GM10248 (cell line): ENCODE measurements at places on chromosomes 5 and 9.

DNA sequence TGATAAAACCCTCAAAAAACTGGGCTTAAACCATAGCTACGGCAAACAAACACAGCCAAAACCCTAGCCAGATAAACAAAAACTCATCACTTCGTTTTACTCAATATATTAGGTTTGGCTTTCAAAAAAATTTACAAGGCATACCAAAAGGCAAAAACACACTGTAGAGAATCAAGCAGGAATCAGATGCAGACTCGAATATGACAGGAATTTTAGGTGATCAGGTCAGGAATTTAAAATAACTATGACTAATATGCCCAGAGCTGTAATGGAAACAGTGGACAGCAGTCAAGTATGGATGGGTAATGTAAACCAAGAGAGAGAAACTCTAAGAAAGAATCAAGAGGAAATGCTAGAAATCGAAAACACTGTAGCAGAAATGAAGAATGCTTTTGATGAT, 26.5 kb upstream of the DOCK2 start:
- DNase-seq = no peak

DNA sequence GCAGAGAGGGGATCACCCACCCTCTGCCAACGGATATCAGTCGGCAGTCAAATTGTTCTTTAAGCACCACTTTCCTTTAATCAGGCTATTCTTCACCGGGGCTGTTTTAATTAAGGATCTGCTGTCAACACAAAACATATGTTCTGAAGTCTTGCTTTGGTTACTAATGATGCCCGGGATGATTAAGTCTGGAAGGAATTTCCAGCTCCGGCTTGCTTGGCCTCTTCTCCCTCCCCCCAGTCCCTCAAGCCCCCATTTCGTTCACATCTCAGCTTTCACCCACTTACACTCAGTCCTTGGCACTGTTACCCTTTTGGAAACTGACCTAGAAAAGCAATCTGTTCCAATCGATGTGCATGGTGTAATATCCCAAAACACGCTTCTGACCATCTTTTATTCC, 74.7 kb downstream of the MSX2 start:
- no peak for DNase-seq

DNA sequence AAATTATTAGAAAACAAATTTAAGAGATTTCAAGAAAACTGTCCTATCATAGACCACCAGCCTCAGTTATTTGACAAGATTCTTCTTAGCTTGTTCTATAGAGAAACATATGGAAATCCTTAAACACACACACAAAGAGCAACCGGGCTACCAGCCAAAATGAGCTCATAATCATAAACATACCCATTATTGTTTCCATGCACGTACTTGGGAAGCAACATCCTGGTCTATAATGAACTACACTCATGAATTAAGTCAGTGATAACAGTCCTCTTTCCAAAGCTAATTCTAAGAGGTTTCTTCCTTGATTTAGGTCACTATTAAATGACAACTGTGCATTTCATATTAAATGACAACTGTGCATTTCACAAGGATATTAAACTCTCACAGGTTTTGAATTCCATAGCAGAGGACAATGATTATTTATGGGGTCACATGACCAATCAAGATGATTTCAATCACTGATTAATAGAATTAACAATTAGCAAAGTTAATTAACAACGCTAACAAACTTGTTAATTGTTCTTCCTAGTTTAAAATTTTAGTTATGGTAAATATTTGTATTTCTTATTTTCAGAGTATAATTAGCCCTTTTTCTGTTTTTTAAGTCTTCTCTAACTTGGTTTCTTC, 77.0 kb downstream of the OXCT1 start:
- DNase-seq = no peak

GRCh38 chr5:171226096-171226754, 82.8 kb upstream of the TLX3 start:
- no peak for DNase-seq

- no peak for DNase-seq
Observed at GRCh38 chr5:95406426-95407090, 15.4 kb downstream of the FAM81B start.

DNA sequence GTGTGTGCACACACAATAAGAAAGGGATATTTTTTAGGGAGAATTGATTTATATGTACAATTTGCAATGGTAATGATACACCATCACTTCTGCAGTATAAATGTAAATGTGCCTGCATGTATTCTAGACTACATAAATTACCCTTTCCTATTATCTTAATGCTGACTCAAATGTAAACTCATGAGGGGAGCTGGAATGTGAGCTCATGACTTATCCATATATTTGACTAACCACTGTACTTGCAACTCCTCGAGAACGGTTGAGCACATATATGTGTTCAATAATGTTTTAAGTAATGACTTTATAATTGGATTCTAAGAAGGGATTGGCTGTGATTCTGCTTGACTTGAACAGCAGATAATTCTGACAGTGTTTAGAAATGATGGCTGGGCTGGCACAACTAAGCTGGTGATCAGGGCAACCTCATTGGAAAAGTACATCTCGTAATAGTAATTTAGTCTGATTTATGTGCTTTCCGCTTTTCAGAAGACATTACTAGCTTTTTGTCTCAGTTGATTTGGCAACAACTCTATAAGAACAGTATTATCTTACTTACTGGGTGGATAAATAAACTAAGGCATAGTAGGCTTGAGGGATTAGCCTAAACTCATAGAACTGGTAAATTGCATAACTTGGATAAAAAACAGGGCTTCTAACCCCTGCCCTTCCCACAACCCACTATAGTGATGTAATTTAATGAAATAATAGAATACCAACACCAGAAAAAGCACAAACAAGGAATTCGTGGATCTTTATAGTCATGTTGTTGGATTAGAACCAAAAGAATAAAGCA, 130.2 kb upstream of the SPEF2 start:
- DNase-seq = no peak

GRCh38 chr5:175463641-175464040, 14.7 kb upstream of the SFXN1 start:
- no peak for DNase-seq

DNA sequence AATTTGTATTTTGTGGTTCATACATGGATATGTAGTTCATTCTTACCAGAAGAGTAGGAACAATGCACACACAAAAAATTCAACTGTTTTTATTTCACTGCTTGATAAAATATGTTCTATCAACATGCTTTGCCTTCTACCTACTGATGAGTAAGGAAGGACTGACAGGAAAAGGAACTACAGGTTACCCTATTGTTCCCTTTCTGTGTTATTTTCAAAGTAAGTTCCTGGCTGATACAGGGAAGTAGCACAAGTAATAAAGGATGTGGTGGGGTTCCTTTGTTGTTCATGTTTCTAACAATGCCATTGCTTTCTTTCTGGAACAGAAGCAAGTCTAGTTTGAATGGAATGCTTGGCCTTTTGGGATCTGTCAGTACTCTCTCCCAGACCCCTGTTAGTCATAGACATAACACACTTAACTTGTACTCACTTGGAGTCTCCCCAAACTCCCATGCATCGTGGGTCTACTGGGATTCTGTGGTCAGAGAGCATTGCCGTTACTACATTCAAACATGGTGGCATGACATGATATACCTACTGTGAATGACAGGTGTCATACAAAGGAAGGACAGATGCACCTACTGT, 20.2 kb upstream of the ALDOB start:
- no peak for DNase-seq
